Activated CD4-positive, alpha-beta T cell treated with anti-CD3 and anti-CD28 coated beads, Interleukin-2, Interleukin-4, amounts not matched to agents 100 ng/mL and 50 ng/mL, durations not matched to agents 16 hours and 8 hours (primary cell): ENCODE measurements at places on chromosomes 1 and 21.
A peak's percentile ranks its signal among the peaks of the same experiment; 100 is the strongest.

GRCh38 chr1:111275780-111276433, 14.7 kb upstream of the CHIA start:
- DNase-seq: no peak

DNA sequence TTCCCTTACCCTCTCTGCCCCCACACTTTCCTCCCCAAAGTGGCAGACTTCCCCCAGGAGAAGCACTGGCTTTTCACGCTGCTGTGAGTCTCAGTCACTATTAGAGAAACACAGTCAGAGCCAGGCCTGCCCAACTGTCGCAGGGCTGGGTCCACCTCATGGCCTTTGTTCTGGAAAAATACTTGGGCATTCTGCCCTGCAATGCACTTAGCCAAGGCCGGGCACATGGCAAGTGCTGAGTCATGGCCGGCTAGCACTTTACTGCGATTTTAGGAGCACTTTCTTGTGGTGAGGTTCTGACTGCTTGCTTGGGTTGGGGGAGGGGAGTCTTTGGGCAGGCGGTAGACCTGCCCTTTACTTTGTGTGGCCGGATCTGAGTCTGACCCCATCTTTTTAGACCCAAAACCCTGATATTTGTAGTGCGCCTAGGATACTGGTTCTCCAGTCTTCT, 7.7 kb downstream of the EPHX1 start:
- DNase-seq: peak; percentile 15

GRCh38 chr21:35548904-35549615, 500.0 kb upstream of the RUNX1 start:
- DNase-seq: no peak

- no peak for DNase-seq
These were observed 233.0 kb upstream of the RAB4A start for GRCh38 chr1:229037806-229038405.

- DNase-seq: no peak
These were observed 1.9 kb downstream of the SLC6A9 start for GRCh38 chr1:44029260-44029910.

DNA sequence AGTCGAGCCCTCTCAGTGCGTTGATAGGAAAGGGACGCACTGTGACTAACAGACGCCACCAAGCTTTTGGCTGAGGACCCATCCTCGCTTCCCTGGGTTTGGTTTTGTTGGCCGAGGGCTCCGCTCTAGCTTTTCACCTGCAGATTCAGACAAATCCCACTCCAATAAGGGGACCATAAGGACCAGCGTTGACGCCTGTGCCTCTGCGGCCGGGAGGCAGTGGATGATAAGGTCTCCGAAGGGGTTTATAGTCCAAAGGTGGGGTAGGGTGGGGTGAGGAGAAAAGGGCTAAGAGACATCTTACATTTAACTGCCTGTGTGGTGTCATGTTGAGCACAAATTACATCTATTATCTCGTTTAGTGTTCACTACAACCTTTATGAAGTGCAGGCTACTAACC, 760 bp downstream of the PEX14 start:
- no peak for DNase-seq

DNA sequence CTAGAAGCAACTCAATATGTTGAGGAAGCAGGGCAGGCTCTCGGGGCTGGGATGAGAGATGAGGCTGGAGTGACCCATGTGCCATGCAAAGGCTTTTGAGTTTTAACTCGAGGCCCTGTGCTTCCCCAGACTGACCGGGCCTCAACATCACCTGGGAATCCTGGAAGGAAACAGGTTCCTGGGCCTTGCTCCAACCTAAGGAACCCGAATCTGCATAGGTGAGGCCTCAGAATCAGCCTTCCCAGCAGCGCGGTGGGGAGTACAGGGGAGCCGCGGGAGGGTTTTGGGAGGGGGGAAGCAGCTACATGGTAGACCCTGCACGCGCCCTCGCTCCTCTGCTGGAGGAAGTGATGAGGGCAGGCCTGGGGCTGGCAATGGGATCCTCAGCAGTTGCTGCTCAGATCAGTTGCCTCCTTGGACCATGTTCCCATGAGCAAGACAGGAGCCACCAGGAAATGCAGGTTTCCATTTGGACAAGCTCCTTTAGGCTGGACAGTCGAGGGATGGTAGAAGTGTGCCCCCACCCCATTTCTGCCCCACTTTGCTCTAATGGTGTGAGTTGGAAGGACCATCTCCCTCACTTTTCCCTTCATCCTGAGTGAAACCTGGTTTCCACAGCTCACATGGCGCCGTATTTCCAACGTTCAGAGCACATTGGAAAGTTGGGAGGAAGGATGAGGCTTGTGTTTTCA, 4.5 kb upstream of the KIAA1614 start:
- DNase-seq: no peak

DNA sequence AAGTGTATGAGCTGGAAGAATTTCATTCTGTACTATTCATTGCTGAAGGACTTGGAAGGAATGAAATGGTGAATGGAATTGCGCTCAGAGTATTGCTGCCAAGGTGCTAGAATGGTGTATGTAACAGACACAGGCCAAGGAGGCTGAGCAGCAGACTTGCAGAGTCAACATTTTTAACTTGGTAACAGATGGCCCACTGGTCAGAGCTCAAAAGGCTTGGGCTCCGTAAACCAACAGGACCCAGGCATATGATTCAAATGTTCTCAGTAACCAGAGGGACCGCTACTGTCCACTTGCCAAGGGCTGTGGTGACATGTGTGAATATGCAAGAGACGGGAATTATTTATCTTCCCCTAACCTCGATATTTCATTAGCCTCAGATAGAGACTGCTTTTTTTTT, 28.8 kb upstream of the PTGFRN start:
- no peak for DNase-seq

GRCh38 chr1:101107496-101108110, 82.0 kb upstream of the DPH5 start:
- no peak for DNase-seq

- no peak for DNase-seq
These were observed 93.8 kb downstream of the S1PR1 start for GRCh38 chr1:101330427-101331130.

DNA sequence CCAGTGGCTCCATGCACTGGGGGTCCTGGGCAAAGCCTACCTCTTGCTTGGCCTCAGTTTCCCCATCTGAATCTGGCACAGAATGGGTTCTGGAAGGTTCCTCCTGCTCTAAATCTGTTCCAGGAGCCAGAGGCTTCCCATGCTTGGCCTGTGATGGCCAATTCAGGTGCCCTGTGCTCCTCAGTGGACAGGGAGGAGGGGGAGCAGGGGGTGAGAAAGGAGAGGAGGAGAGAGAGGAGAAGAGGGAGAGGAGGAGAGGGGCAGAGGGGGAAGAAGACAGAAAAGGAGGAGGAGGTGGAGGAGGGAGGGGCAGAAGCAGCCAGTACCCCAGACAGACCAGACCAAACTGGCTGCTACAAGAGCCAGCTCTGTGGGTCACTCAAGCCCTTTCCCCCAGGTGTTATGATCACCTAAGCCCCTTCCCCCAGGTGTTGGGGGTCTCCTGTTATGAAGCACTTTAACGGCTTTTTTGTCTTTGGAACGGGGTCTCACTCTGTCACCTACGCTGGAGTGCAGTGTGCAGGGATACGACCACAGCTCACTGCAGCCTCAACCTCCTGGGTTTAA, 43.7 kb downstream of the TRIM11 start:
- no peak for DNase-seq

DNA sequence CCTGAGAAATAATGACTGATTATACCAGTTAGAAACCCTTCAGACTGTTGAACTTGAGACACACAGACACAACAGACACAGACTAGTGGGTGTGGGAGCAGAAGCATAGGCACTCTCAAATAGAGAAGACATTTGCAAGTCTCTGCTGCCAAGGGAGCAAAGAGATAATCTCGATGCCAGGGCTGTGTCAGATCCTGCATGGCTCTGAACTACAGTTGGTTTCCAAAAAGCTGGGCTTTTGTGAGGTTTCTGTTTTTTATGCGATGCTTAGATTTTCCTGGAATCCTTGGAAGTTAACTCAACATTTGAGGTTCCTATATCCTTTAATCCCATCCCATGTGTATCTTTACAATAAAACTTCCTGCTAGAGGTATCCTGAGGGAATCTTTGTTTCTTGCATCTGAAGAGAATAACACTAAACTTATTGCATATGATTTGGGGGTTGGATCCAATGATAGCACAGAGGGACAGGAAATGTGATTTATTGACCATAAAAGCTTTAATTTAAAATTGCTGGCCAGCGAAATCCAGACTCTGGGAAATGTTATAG, 236.4 kb downstream of the SPATA17 start:
- no peak for DNase-seq

GRCh38 chr1:173768827-173769226, 54.0 kb downstream of the KLHL20 start:
- DNase-seq: no peak

- DNase-seq: no peak
These were observed 564.1 kb upstream of the PLXNA2 start for GRCh38 chr1:208808301-208808700.

DNA sequence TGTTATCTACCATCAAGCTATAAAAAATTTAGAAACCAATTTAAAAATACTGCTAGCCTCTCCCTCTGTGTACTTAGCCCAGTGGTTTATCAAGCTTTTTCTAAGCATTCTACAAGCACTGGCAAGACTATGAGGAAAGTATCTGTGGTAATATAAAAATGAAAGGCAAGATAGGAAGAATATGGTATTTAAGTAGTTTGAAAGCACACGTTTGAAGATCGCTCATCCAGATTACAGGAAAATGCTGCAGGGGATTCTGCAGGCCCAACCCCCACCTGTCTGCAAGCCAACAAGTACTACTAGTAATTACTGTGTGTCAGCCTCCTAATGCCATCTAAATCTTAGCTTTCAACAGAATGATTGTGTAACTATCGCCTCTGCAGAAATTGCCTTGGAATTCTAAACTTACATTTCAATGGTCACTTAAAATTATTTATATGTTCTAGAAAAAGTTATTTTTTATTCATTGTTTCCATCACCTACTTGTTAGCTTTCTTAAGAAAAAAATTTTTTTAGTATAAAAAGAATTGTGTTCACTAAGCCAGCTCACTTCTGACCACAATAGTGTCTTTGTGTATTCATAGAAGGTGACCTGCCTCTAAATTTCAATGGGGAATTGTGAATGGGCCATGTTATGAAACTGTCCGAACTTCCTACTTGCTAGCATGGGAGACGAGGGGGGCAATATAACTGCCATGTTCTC, 8.5 kb downstream of the ERRFI1 start:
- no peak for DNase-seq
